ENCODE measurements at places on chromosomes 13 and 19.
A peak's percentile ranks its signal among the peaks of the same experiment; 100 is the strongest.

DNA sequence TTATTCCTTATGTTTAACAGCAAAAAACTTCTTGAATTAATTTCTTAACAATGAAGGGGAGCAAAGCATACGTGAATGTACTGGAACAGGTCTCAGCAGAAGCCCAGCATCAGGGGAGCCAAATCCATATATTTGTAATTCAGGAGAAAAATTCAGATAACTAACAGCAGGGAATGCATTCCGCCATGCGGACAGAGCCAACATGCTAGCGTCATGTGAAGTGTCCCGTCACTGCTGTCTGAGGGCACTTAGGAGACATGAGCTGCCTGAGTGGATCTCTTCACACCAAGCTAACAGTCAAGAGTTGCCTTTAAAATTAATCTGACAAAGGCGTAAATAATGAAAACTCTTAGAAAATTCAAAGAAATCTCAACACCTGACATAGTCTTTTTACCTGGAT is 6.4 kb downstream of the AMER2 start:
- no peak for DNase-seq

DNA sequence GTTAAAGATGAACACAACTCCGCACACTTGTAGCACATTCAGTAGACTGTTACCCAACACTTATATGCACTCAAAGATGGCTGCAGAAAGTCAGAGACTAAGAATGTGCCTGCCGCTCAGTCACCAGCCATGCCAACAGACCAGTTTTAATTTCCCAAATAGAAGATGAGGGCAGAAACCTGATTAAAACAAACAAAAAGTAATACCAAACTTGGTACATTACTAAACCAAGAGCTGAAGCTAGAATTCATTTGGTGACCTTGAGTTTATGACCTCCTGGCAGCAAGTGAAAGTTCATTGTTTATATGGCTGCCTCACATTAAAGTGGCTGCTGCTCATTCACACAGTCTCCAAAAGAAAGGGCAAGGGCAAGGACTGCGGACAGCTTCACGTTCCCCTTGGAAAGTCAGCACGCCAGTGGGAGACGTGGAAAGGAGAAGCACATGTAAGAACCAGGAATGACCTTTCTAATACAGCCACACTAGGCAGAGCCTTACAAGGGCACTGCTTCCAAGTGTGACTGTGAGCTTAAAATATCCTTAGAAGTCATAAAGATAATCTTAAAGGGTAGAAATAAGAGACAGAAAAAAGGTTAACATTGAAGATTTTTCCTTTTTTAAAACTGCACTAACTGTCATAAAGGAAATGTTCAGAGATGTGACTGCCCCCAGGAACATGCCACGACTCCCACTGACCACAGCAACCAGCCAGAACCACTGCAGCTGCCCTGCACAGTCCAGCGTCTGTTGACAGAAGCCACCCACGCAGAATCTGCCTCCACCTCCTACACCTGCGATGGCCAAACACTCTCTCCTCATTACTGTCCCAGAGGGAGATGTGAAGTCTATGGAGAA is 73.5 kb downstream of the STK24 start:
- DNase-seq, result no peak

DNA sequence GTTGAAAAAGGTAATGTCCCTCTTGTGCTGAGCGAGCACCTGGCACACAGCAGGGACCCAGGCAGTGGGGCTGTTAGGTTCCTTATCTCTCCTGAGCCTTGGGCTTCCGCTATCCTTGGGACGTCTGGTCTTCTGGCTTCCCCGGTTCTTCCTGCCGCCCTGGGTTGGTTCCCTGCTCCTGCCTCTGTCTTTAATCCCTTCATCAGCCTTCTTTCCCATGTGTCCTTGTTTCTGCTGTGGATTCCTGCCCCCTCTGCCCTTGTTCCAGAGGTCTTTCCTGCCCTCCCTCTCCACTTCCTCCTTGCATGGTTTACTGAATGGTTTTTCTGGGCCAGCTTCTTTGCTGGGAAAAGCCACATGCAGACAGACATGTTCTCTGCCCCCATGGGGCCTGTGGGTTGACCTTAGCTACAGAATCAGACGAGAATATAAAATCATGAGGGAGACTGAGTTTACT is 2.6 kb downstream of the EPN1 start:
- no peak for DNase-seq

DNA sequence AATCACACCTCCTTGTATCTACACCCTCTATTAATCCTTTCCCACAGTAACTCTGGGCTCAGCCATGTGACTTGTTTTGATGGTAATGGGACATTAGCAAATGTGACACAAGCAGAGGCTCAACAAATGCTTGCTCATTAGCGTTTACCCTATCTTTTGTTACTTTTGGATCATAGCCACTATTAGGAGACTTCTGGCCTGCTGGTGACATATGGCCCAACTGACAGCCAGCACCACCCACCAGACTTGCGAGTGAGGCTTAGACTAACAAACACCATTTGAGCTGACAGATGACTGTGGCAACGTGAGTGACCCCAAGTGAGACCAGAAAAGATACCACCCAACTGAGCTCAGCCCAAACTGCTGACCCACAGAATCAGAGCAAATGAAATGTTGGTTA is 154.1 kb downstream of the OLFM4 start:
- DNase-seq, result no peak

DNA sequence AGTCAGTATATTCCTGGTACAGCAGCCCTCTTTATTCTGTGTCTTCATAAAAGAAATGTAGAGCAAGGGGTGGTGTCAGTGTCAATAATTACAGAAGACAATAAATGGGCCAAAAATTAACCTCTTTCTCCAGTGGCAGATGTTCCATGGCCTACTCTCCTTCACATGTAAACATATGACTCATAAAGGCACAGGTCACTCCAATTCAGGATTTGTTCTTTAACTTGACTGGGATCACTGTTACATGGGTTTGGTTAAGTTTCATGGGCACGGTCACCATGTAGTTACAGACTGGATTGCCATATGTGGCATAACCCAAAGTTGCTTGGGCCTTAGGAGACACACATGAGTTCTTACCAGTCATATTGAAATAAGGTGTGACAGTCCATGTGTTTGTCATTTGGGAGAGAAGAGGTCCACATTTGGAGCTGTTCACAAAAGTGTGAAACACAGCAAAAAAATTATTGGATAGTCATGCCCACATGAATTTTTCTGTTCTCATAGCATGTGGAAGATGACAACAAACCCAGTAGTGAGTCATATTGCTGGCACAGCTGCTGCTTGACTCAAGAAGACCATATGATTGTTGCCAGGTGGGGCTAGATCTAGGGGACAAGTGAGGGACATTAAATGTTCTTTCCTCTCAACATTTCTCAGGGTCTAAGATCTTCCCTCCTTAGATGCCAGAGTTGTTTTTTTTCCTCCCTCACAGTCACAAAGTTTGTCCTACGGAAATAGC is 68.1 kb upstream of the HTR2A start:
- DNase-seq, result no peak

DNA sequence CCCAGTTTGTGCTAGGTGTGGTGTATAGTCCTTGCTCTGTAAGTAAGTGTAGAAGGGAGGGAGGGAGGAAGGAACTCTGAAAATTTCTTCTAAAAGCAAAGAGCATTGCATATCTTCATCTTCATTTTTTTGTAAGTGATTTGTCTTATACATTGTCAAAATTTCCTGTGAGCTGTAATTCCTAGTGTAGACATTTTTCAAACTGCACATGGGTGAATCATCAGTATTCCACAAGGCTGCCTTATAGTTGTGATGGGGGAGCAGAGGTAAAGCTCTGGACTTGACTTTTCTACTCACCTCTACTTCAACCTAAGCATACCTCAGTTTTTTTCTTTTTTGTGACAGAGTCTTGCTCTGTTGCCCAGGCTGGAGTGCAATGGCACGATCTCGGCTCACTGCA is 86.9 kb downstream of the CDK8 start:
- no peak for DNase-seq

DNA sequence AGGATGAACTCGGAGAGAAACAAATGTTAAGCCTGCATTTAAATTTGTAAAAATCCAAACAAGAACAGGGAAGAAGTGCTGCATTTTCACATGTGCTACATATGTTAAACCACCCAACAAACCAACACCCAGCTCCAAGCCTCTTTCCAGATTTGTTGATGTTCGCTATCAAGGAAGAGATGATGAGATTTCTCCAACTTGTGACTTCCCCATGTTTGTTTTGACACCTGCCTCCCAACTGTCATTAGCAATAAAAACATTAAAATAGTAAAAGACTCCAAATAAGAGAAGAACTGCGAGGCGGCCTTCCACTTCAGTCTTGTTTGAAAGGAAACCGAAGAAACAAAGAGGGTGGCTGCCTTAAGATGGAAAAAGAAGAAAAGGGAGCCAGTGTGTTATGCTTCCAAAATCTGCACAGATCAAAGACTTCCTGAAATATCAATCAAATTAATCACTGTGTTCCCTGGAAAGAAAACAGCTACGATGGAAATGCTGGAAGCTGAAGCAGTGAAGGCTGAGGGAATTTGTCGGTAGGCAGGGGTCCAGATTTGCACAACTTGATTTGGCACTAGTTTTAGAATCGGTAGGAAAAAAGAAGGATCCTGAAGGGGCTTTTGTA is 14.0 kb upstream of the GGACT start:
- no peak for DNase-seq

- no peak for DNase-seq
These were observed 138.4 kb downstream of the POSTN start for GRCh38 chr13:37460166-37460565.

- peak; percentile 59 for DNase-seq
These were observed 3.7 kb downstream of the GGACT start for GRCh38 chr13:100584896-100585295.

- peak; percentile 25 for DNase-seq
These were observed 35.5 kb downstream of the CBY2 start for GRCh38 chr13:45737571-45738017.

- no peak for DNase-seq
These were observed 210.9 kb downstream of the FGF14 start for GRCh38 chr13:102190930-102191329.

DNA sequence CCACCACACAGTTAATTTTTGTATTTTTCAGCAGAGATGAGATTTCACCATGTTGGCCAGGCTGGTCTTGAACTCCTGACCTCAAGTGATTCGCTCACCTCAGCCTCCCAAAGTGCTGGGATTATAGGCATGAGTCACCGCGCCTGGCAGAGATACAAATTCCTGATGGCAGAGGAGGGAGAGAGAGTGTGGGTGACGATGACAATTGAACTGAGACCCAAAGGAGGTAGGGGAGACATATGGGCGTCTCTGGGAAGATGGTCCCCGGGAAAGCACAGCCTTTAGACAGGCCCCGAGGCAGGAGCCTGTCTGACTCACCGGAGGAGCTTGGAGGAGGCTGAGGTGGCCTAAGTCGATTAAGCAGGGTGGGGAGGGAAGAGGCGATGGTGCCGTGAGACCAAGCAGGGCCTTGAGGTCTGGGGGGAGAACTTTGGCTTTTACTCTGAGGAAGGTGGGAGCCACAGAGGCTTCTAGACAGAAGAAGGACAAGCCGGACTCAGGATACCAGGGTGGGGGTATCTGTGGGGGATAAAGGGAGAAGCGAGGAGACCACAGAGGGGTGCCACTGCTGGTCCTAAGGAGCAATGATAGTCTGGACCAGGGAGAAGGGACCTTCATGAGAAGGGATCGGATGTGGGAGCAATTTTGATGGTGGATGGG is 38.2 kb downstream of the ARRDC2 start:
- no peak for DNase-seq

- peak; percentile 89 for DNase-seq
These were observed 15.7 kb downstream of the BCAT2 start for GRCh38 chr19:48795055-48795684.

GRCh38 chr19:46602392-46603194 is 1.5 kb downstream of the CALM3 start:
- peak; percentile 52 for DNase-seq

GRCh38 chr13:106498571-106498970 is 36.9 kb downstream of the EFNB2 start:
- DNase-seq, result no peak

GRCh38 chr13:98509271-98510155 is 67.4 kb downstream of the STK24 start:
- no peak for DNase-seq

DNA sequence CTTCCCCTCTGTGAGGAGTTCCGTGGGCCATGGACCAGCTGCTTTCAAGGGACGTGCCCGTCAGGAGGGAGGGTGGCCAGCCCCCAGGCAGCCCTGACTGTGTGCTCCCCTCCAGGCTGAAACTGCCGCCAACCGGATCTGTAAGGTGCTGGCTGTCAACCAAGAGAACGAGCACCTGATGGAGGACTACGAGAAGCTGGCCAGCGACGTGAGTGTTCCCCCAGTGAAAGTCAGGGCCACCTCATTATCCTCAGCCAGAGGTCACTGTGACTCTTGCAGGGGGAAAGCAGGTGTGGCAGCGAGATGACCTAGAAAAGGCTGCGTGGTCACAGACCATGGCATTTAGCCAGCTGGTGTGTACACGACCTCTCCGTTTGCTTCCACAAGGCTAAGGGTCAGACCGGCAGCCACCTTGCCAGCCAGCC is 29.9 kb downstream of the CAPN12 start:
- no peak for DNase-seq

DNA sequence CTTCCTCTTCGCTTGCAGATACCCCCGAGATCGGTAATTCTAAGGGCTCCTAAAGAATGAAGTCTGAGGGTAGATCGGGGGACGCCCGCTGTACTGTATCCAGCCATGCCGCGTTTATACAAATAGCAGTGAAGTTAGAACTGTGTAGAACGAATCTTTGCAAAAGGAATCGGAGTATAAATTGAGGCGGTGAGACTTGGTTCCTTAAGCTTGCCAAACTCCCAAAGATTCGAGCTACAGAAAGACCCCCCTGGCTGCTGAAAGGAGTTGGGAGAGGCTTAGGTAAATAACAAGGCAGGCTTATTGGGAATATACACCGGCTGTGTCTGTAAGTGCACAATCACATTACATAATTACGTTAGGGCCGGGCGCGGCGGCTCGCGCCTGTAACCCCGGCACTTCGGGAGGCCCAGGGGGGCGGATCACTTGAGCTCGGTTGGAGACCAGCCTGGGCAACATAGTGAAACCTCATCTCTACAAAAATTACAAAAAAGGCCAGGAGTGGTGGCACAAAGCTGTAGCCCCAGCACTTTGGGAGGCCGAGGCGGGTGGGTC is 12.2 kb downstream of the TMEM160 start:
- peak; percentile 38 for DNase-seq

GRCh38 chr19:21694171-21694906 is 73.0 kb downstream of the ZNF100 start:
- DNase-seq, result no peak

DNA sequence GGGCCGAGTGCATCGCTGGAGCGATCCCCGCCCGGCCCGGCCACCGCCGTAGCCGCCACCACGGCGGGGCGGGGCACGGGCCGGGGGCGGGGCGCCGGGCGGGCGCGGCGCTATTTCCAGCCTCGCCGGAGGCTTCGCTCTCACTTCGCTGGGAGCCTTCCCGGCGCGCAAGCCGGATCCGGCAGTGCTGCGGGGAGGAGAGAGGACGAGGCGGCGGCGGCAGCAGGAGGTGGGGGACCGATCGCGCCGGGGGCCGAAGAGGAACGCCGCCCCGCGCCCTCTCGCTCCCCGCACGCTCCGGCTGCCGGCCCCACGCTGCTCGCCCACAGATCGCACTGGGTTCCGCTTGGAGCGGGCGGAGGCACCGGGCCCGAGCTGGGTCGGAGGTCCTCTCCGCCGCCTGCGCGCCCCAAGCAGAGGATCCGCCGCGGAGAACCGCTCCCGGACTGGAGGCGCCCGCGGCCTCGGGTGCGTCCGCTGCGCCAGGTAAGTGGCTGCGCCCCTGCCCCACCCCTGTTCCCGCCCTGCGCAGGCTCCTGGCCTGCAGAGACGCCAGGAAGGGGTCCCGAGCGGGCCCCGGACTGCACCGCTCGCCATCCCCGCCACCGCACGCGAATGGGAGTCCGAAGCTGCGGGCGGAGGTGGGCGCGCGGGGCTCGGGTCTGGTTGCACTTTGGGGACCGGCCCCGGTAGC is at the start of gene CHST8:
Gene CHST8 (plus strand): TSS at position 143 of the 694 bp plus-strand sequence. CDS start 67,309 bp downstream, outside the sequence.
- no peak for DNase-seq

GRCh38 chr19:34314437-34315313 is 50.3 kb upstream of the GPI start:
- DNase-seq, result no peak

GRCh38 chr19:29620931-29621351 is 14.9 kb downstream of the POP4 start:
- DNase-seq, result peak; percentile 71

Measured in activated CD8-positive, alpha-beta T cell treated with anti-CD3 and anti-CD28 coated beads, Interleukin-2, amount 10 ng/mL, durations not matched to agents 7 days and 5 days (primary cell).